ENCODE measurements at places on chromosomes 7 and 10. TPM values are rescaled to one million over a fixed set of nuclear protein-coding genes. Genes with fewer than 3 reads are reported as not detected.

Gene COL26A1
- 0.21 TPM for total RNA-seq

Gene RBM33
- 100 TPM for total RNA-seq

Gene FKBP6
- total RNA-seq = not detected

Gene ENTPD7
- total RNA-seq = 4.6 TPM

Gene SH2D4B
- 0.10 TPM for total RNA-seq

Gene ATOH7
- not detected for total RNA-seq

Gene STK31
- total RNA-seq = 0.52 TPM

Gene PRKAG2
- 42.7 TPM for total RNA-seq

Gene NKX2-3
- total RNA-seq = not detected

Gene CRTAC1
- not detected for total RNA-seq

Gene DPP6
- total RNA-seq = not detected

All from mononuclear cell (primary cell).